Mucosa of descending colon (tissue), 3 donors: ENCODE measurements at places on chromosomes 12 and 14.
A peak's percentile ranks its signal among the peaks of the same experiment; 100 is the strongest.

GRCh38 chr14:93789228-93790130 lies 1.2 kb upstream of the PRIMA1 start:
- no peak for DNase-seq

GRCh38 chr14:80310938-80311750 lies 99.8 kb upstream of the DIO2 start:
- DNase-seq, result no peak

DNA sequence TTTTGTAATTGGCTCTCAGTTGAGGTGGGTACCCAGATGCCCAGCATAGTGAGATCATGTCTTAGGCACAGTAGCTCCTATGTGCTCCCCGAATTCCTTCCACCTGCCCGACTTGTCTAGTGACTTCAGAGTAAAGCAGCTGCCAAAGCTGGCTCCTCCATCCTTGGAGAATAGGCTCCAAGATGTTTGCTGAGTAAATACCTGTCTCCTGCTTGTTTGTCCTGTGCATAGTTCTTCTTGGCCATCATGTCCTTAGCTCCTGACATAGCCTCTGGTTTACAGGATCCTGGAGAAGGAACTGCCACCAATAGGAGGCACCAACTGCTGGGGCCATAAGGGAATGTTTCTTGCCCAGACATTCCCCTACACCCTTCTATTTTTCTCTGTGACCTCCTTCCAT lies 52.6 kb upstream of the CISTR start:
- no peak for DNase-seq

- peak; percentile 55 for DNase-seq
Observed at GRCh38 chr12:64568298-64568697, 42.0 kb upstream of the RASSF3 start.

DNA sequence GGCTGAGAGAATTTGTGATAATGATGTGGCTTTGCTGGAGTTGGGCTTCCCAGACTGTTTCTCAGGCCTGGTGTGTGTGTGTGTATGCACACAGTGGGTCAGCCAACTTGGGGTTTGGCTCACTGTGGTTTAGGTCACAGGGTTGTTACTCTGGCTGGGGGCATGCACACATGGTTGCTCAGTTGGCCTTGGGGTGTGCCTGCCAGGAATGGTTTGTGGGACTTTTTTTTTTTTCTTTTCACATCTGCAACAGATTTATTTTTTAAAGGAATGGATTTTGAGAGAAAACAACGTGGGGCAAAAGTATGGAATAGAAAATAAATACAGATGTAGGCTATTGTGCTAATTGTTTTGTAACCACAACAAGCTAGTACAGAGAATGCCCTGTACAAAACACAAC lies 25.0 kb upstream of the GTF2A1 start:
- no peak for DNase-seq

DNA sequence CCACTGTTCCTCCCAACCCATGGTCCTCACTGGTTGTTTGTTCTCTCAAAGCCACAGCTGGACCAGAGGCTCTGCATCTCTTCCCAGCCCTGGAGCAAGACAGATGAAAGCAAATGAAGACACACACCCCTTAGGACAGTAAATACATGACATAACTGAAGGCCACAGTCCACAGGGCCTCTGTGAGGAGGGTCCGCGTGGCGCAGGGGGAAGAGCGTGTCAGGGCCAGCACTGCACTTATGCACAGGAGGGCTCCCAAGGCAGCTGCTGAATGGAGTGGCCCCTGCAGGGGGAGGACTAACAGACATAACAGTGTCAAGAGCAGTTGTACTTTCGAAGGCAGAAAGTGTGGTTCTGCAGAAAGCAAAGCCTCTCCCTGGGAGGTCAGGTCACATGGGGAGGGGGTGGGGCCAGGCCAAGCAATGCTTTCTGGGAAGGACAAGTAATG lies 79.9 kb downstream of the CHGA start:
- DNase-seq, result no peak

GRCh38 chr12:84862186-84862585 lies 50.4 kb downstream of the SLC6A15 start:
- DNase-seq, result no peak

GRCh38 chr14:58705066-58705465 lies 67.3 kb downstream of the DACT1 start:
- DNase-seq, result no peak

DNA sequence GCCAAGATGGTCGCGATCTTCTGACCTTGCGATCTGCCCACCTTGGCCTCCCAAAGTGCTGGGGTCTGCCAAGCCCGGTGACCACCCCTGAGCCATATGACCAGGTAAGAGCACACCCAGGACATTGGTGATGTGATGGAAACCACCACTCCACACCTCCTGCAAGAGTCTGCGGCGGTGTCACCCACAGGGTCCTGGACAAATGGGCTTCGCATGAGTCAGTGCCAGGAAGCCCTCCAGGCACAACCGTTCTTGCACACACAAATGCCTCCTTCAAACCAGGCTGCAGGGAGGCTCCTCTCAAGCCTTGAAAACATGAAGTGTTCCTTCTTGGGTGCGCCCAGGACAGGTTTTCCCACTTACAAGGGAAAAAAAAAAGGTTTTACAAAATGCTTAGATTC lies 16.6 kb downstream of the PITPNM2 start:
- DNase-seq, result no peak

DNA sequence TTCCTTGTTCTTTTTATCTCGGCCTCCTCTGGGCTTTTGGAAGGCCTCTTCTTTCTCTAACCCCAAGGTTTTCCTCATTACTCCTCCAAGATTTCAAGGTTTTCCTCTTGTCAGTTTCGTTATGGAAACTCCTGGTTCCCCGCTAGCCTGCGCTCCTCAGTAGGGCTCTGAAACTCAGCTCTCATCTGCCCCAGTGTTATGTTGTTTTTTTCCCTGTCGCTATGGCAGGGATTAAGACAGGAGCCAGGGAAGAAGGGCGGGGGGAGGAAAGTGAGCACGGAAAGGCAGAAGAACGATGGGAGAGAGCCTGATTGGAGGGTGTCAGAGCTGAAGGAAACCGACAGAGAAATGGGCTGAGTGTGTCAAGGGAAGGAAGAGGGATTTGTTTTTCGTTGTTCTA lies 26.5 kb upstream of the JDP2 start:
- peak; percentile 65 for DNase-seq

DNA sequence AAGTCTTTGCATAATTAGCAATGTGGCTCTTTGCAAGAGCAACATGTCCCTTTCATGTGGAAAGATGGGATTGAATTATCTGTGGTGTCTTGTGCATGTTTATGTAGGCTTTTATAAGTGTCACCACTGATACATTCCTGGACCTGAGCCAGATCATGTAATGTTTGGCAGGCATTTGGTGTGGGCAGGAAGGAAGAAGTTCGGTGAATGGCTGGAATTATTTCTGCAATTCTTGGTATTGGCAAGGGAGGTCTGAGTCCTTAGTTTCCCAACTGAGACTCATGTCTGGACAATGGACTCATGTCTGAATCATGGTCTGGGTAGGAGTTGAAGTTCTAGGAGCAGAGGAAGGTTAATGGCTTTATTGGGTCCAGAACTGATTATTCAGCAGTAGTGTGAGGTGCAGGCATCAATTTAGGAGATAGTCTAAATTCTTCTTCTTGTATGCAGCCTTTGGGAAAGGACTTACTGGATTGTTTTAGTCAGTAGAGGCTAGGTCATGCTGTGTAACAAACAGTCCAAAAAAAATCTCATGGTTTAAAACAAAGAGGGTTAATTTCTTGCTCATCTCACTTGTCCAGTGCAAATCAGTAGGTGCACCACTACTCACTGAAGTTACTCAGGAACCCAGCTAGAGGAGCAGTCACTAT lies 186.5 kb upstream of the LHX5 start:
- no peak for DNase-seq

DNA sequence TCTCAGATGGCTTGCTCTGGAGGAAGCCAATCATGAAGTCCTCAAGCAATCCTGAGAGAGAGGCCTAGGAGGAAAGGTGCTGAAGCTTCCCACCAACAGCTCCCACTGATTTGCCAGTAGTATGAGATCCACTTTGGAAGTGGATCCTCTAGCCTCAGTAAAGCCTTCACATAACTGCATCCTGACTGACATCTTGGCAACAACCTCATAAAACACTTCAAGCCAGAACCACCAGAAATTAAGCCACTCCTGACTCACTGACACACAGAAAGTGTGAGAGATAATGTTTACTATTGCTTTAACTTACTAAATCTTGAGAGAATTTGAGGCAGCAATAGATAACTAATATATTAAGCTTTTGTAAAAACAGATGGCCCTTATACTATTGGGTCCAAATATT lies 11.7 kb upstream of the TMX1 start:
- no peak for DNase-seq

GRCh38 chr12:7872566-7873319 lies at the start of gene SLC2A14:
SLC2A14 (minus strand) TSS chr12:7872915; CDS start chr12:7869880, 3,035 bp downstream.
- DNase-seq, result no peak

DNA sequence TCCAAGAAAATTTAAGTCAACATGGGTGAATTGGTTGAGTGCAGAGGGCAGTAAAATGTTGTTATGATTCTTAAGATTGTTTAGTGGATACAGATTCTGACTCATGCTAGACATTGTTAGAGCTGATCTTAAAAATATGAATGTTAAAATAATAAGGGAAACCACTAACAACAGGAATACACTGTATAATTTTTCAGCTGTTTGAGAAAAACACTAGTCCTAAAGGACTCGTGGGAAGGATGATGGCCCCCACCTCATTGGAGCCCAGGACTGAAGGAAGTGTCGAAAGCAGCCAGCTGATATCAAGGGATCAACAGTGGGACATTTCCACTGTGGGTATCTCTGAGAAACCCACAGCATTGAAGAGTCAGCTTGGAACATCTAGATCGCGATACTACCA lies 82.9 kb upstream of the SCAF11 start:
- DNase-seq, result no peak

- no peak for DNase-seq
Observed at GRCh38 chr14:35398071-35398584, 6.4 kb downstream of the NFKBIA start.

DNA sequence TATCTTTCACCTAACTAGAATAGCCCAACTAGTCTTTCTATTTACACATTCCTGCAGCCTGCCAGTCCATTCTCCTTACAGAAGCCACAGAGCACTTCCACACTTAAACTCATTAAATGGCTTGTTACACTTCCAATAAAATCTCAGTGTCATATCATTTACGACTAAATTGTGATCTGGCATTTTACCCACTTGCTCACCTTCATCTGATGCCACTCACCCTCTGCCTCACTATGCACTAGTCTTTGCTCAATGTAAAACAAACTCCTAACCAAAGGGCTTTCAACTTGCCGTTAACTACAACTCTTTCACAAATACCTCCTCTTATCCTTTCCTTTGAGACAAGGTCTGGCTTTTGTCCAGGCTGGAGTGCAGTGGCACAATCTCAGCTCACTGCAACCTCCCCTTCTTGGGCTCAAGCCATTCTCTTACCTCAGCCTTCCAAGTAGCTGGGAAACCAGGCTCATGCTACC lies 24.1 kb downstream of the YAF2 start:
- DNase-seq, result no peak

DNA sequence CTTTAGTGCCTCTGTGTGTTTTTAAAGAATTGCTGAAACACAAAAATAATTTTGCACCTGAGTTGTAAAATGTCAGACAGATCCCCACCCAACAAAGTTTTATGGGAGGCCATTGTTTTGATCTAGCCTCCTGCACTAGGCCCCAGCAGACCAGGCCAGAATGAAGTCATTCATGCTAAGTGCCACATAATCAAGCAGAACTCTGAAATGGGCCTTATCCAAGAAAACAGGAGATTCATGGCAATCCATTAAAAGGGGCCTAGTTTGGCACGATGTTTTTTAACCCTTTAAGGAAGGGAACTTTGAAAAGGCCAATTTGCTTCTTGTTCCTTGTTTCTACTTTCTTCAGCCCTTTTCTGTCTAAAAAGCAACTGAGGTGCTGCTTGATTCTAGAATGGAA lies 260.9 kb downstream of the ITPR2 start:
- DNase-seq, result no peak

GRCh38 chr12:27076468-27076867 lies 5.9 kb downstream of the C12orf71 start:
- no peak for DNase-seq

DNA sequence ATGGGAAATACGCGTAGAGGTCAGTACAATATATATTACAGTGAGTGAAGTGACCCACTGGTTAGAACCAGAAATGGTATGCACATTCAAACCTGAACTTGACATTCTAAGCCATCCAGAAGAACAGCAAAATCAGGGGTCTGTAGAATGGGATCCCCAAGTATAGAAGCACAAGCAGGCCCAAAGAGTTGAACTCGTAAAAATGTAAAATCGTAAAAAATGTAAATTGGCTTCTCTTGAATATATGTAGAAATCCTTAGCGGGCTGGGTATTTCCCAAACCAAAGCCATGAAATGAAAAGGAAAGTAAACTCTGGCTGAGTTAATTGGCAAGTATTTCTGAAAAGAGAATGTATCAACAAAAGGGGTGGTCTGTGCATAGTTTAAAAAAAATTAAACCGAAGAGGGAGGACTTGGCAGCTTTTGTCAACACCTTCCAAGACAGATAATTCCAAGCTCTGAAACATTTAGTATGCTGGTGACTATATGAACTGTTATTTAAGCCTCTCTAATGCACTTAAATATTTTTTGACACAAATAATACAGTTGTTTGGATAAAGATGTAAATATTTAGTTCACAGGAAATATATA lies 1505.6 kb upstream of the FLRT2 start:
- DNase-seq, result no peak

DNA sequence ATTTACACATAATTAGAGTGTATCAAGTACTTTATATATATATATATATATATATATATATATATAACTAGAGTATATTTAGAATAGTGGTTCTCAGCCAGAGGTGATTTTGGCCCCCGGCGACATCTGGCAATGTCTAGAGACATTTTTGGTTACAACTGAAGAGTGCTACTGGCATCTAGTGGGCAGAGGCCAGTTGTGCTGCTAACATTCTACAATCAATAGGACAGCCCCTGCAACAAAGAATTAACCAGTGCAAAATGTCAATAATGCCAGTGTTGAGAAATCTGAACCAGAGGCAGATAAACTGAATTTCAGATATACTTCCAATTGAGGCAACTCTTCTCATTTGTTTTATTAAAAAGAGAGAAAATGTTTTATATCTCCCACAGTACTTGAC lies 8.9 kb downstream of the GTF2A1 start:
- DNase-seq, result no peak

- no peak for DNase-seq
Observed at GRCh38 chr12:43206396-43206795, 345.6 kb downstream of the ADAMTS20 start.

DNA sequence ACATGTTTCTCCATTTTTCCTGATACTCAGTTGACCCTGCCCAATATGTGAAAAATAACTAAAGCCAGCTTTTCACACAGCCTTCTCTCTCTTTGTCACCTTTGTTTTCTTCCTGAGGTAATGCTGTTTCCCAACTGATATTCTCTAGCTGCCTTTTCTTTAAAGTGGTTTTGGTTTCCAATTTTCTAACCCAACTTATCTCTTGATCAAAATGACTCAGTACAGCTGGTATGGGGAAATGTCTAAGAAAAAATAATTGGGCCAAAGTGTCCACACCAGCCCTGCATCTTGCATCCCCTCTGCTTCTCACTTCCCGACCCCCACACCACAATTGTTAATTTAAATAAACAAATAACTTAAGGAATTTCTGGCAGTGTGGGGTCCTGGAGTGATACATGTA lies 193.8 kb downstream of the SYT1 start:
- no peak for DNase-seq
